Posterior vena cava (tissue), 2 donors: ENCODE measurements at places on chromosomes 16 and 17. TPM values are rescaled to one million over a fixed set of nuclear protein-coding genes. Genes with fewer than 3 reads are reported as not detected.

DNA sequence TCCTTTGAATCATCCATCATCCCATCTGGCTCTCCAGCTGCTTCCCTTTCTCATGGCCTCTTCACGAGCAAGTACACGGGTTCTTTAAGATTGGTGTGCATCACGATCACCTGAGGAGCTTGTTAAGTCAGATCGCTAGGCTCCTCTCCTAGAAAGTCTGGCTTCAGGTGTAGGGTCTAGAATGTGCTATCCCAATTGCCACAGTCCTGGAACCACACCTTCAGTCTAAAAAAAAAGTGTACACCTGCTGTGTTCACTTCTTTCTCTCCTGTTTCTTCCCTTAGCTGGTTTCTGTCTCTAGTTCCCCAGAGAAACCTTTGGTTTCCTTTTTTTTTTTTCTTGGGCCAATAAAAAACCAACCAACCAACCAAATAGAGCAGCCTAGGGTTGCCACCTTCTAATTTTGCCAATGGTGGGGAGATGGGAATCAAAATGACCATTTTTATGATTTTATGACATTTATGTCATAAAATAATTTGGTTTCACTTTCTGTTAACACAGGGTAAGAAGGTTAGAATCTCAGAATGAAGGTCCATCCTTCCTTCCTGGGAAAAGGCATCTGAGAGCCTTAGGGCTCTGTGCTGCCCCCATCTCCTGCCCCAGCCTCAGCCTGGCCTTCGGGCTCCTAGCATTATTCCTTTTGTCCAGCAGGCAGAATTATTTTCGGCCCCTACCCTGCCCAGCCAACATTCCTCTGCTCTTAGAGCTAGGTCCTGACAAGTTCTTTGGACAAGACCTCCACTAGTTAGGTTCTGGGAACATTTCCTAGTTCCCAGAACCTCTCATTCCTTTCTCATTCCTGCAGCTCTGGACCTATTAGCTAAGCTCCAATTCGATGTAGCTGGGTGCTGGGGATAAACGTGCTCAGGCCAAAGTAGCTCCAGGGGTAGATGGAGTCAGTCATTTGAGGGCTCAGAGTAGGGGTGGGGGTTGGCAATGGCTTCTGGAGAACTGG lies 1.9 kb upstream of the GGT6 start:
- DNase-seq = peak; percentile 58

DNA sequence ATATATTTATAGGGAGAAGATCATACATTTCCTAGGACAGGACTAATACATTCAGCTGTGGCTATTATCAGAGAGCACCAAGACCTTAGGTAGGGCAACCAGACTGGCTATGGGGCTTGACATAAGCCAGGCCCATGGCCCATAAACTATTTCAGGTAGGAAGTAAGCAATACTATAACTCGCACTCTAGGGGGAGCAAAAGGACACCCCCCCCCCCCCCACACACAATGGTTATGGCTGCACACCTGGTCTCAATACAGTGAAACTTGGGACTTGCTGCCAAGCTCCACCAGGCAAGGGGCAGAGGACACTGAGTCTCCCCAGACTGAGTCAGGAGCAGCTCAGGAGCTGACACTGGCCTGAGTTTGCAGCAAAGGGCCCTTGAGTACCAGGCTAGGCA lies 348.9 kb upstream of the ASIC2 start:
- no peak for DNase-seq

DNA sequence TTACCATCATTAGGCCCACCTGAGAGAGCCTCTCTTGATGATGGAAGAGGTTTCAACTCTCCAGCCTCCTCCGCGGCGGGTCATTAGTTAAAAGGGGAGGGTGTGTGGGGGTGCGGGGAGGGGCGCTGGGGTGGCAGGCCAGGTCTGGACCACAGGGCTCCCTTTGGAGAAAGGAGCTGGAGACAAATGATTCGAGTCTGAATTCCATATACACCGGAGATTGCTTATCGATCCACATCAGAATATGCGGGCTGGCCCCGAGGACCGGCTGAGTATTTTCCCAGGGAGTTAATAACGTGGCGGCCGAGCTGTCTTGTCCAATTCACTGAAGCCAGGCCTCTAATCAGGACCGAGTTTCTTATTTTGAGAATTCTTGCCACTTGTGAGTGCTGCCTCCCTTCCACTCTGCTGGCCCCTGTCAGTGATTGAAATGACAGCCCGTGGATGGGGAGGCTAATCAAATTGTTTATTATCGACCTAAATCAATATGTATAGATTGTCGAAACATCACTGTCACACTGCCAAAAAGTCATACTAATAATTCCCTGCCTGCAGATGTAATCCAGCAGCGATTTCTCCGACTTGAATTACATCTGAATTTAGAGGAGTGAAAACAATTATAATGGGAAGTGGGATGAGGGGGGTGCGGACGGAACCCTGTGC lies 202.7 kb downstream of the SALL1 start:
- DNase-seq = no peak

The BCL6B gene
- total RNA-seq = 29.7 TPM

- DNase-seq = no peak
Measured at GRCh38 chr17:43721537-43722268, 36.9 kb downstream of the SOST start.

GRCh38 chr17:44983563-44983962 lies 15.5 kb upstream of the C1QL1 start:
- DNase-seq = no peak

- DNase-seq = no peak
Measured at GRCh38 chr17:63116967-63117830, 151.2 kb downstream of the TANC2 start.

The WNT9B gene
- total RNA-seq = 7.5 TPM

- no peak for DNase-seq
Measured at GRCh38 chr16:89620406-89620841, 7.0 kb downstream of the DPEP1 start.

The NOG gene
- total RNA-seq = 1.3 TPM

DNA sequence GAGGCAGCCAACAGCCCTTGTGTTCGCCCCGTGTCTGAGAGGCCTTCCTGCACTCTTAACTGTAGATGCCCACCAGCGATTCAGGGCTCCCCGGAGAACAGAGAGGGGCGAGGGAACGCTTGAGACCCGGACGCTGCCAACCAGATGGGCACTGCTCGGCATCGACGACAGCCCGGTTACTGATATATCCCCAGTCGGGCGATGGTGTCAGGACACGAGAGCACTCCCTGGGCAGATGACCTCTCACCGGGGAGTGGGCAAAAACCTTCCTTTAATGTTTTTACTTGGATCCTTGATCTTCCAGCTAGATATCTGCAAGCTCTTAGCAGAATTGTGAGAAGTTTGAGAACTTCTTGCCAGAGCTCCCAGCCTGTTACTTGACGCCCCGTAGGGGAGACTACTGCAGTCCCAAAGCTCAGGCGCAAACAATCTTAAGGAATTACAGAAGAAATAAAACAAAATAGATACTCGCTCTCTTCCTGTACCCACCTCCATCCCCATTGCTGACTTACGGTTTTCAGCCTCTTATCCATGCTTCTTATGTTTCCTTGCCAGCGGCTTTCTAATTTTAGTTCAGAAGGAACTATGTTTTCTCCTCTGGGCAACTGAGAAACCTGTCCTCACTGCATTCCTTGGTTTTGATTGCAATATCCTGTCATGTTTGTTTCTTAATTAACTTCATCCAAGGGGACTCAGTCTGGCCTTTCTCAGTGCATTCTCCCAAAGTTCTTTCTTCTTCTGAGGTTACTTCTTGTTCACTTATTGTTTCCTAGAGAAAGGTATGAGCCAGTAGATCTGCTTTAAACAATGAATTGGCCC lies 845 bp downstream of the SP2 start:
- DNase-seq = no peak

The PDILT gene
- total RNA-seq = not detected

The BAHCC1 gene
- total RNA-seq = 17.3 TPM

DNA sequence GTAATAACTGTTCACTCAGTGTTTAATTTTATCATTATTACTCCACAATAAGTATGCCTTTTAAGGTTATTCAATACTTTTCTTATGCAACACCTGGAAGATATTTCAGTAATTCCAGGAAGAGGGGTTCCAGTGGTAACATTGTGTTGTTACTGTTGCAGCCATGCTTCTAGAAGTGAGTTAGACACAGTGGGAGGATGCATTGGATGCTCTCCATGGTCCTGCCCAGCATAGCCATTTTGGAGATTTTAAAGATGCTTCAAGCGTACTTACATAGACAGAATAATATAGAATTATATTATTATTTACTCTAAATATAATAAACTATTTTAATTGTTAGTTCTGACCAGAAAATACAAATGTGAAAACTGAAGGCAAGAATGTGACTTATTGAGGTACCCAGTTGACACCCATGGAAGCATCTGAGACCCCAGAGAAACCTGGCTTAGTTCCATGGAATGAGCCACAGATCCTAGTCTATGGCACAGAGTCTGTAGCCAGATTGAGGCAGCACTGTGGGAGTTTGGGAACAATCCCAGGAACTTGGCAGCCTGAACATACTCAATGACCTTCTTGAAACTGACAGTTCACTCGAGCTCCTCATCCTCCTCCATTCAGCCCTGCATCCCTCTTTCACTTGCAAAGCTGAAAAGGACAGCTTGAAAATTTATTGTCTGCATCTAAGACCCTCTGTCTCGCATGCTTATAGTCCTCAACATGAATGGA lies 190.1 kb upstream of the HS3ST4 start:
- DNase-seq = no peak
